ENCODE measurements at places on chromosomes 3 and 15.

GRCh38 chr15:68195336-68196112 is 9.6 kb downstream of the CALML4 start:
- DNase-seq: no peak

DNA sequence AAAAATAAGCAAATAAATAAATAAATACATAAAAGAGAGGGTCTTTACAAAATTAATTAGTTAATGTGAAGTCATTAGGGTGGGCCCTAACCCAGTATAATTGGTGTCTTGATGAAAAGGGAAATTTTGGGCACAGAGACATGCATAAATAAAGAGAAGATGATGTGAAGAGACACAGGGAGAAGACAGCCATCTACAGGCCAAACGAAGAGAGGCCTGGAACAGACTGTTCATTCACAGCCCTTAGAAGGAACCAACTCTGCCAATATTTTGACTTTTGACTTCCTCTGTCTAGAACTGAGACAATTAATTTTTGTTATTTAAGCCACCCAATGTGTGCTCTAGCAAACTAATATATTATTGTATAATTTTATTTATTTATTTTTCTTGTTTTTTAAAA is 29.6 kb upstream of the SELENOK start:
- DNase-seq: no peak

GRCh38 chr15:88428805-88429605 is 38.2 kb downstream of the MRPL46 start:
- DNase-seq: no peak

- no peak for DNase-seq
Measured at GRCh38 chr3:73437828-73438227, 186.9 kb downstream of the PDZRN3 start.

DNA sequence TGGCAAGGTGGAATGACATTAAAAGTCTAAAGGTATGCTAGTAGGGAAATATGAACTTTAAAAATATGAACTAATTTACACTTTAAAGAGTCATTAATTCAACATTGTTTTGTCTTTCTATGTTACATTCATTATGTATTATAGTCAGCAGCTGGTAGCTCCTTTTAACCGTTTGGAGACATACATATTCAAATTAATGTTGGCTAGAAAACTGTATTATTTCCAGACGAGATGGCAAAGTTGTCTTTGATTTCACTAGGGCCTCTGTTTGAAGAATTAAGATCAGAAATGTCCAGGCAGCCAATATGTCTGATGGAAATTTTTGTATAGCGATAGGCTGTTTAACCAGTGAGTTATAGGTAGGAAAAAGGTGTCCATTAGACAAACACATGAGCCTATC is 817.6 kb downstream of the GRM7 start:
- DNase-seq: no peak
